HS-27A (cell line): ENCODE measurements at places on chromosomes 2 and 18.

DNA sequence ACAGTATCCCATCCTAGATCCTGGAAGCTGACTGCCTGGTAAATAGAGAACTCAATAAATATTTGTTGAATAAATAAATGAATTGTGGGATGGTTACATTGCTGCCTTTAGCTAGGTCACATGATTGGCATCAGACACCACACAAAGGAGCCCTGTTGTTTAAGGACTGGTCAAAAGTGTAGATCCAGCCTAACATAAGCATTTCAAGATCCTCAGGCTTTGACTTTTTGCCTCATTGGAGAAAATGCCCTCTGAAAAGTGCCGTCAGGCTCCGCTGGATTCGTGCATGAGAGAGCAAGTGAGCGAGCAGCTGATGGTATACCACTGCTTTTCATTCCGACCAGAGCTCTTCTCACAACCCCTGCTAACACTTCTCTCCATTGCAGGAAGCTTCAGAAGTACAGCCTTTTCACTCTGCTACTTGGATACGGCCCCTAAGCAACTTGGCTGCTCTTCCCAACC, 1.3 kb upstream of the ZNF24 start:
- DNase-seq, result no peak

GRCh38 chr18:42891705-42892104, 223.8 kb downstream of the RIT2 start:
- no peak for DNase-seq

- no peak for DNase-seq
Observed at GRCh38 chr2:22912398-22912797, 472.6 kb upstream of the KLHL29 start.

DNA sequence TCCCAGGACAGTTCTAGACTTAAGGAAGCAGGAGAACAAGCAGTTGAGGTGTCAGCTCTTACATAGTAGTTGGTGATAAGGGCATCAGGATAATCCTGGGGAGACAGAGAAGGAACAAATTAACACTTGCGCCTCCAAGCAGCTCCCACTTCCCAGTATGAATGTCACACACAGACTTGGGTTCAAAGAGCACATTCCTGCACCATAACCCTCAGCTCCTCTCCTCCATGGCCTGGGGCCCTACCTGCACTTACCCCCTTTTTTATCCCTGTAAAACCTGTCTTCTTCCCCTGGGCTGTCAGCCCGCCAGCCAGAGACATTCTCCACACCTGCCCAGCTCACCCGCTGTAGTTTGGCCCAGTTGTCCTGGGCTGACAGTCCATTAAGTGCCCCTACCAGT, 3.9 kb upstream of the UCN start:
- DNase-seq, result no peak

- no peak for DNase-seq
Observed at GRCh38 chr2:30717081-30717650, 90.1 kb downstream of the CAPN13 start.

DNA sequence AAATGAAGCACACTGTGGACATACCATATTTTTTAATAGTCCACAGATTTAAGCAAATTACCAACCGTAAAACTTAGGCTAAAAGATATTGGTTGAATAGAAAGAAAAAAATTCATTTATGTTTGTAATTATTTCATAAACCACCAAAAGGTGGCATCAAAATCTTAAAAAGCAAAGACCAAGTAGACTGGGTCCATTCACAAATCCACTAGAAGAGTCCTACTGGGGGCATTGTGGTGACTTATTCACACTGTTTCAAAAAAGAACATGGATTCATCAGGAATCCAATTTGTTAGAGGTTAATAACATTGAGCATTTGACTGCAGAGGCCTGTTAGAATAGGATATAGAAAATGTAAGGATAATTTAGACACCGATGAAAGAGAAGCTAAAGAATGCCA, 194.9 kb upstream of the KYNU start:
- DNase-seq, result no peak

DNA sequence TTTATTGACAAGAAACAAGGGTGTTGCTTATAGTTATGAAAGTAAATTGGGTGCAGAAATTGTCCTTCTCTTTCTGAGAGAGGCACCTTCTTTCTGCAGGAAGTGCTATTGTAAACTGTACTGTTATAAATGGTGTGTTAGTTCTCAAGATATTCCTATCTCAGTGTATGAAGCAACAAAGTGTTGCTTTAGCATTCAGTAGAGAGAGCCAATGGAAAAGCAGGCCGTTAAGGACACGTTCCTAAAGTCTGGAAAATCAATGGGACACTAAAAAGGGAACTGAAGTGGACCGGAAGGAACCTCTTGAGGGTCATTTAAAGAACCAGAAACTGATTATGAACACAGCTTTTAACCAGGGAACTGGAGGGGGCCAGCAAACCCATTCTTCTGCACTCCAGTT, 510.0 kb upstream of the ZEB2 start:
- DNase-seq, result no peak

- no peak for DNase-seq
Observed at GRCh38 chr2:16123856-16124780, 183.8 kb downstream of the MYCN start.

DNA sequence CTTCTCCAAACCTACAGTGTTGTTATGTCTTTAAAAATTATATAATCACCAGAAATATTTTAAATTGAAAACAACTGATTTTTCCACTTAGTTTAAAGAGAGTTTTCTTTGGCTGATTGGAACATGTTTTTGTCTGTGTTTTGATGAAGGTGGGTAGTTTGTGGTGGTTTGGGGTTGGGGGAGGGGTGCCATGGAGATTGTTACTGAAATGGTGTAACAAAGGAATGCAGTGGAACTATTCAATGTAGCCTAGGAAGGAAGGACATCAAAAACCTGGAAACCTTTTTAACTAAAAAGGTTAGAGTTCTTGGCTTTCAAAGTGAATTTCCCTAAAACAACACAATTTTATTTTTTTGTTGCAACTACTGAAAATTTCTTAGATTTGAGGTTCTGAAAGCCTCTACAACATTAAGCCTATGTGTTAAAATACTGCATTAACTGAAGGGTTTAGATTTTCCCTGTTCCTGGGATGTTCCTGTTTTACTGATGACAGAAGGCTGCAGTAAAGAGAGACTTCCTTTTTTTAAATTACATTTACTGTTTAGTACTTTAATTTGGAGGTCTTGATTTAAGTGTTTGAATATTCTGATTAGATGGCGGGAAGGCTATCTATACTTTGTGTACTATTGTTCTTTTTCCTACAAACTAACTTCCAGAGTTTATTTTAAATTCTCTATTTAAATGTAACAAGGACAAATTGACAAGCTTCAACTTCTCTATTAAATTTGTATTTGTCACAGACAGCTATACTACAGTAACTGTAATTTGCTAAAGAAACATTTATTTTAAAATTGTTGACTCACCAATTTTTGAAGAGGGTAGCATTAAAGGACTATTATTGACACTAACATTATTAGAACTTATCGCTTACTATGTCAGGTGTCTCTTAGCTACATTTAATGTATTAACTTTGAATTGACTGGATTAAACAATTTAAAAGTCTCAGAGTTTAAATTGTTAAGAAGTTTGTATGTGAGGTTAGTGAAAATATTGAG, 87.7 kb downstream of the LIMS1 start:
- DNase-seq, result no peak

GRCh38 chr2:33444967-33445366, 31.5 kb upstream of the RASGRP3 start:
- no peak for DNase-seq

- no peak for DNase-seq
Observed at GRCh38 chr2:75007819-75008218, 49.4 kb downstream of the POLE4 start.

GRCh38 chr18:62450546-62451410, 72.0 kb upstream of the ZCCHC2 start:
- peak; percentile 94 for DNase-seq
